ENCODE measurements at places on chromosomes 7 and 10.

DNA sequence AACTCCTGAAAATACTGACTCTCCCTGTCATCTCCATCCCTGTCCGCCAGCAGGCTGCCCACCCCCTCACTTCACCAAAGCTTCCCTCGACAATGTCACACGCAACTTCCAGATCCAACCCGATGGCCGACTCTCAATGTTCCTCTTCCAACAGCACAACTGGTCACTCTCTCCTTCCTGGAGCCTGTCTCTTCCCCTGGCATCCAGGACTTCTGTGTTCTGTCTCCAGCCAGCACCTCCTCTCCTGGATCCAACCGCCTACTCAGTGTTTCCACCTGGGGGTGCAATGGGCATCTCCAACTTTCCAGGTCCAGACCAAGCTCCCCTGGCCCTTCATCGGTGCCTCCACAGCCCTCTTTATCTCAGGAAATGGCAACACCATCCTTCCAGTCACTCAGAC lies 8.6 kb downstream of the CPA5 start:
- DNase-seq = no peak

- DNase-seq = no peak
Measured at GRCh38 chr10:20949967-20950366, 52.9 kb upstream of the NEBL start.

GRCh38 chr7:26417911-26418413 lies 126.3 kb downstream of the SNX10 start:
- DNase-seq = no peak

DNA sequence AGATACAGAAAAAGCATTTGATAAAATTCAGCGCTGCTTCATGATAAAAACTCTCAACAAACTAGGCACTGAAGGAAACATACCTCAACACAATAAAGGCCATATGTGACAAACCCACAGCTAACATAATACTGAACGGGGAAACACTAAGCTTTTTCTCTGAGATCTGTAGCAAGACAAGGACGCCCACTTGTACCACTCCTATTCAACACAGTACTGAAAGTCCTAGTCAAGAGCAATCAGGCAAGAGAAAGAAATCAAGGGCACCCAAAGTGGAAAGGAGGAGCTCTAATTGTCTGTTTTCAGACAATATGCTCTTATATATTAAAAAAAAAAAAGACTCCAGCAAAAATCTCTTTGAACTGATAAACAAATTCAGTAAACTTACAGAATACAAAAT lies 13.3 kb downstream of the DIP2C start:
- DNase-seq = no peak

GRCh38 chr7:13115855-13116254 lies 428.4 kb downstream of the ARL4A start:
- no peak for DNase-seq

DNA sequence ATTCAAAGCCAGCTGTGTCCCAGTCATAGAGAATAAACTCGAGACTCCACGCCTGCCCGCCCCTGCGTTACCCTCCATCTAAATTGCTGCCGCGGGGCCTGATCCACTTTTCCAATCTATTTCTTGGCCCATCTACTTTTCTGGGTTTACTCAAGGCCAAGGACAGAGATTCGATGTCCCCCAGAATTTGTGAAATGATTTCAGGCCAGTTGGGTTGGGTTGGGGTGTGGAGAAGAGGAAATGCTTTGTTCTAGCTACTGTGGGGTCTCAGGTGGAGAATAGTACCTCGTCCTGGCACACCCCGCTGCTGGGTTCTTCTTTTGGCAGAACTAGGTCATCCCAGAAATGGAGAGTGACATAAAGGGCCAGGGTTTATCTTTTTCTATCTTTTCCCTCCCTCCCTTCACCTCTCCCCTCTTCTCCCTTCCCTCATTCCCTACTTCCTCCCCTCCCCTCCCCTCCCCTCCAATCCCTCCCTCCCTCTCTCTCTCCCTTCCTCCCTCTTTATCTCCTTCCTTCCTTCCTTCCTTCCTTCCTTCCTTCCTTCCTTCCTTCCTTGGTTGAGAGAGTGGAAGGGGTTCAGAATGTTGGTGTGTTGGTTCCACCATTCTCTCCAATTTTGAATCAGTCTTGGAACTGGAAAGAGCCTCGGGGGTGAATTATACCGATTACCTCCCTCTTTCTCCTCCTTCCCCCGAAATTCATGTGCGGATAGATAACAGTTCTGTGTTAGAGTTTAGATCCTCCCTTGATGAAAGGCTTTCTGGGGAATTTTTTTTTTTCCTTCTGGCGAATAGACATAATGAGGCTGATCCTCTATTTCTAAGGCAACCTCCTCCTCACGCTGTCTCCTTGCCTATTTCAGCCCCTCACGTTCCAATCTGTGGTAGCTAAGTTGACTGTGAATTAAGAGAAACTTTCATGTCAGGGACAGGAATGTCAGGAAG lies 1.2 kb upstream of the TMEM229A start:
- DNase-seq = no peak

- peak; percentile 45 for DNase-seq
Measured at GRCh38 chr7:131501930-131502685, 54.3 kb downstream of the PODXL start.

DNA sequence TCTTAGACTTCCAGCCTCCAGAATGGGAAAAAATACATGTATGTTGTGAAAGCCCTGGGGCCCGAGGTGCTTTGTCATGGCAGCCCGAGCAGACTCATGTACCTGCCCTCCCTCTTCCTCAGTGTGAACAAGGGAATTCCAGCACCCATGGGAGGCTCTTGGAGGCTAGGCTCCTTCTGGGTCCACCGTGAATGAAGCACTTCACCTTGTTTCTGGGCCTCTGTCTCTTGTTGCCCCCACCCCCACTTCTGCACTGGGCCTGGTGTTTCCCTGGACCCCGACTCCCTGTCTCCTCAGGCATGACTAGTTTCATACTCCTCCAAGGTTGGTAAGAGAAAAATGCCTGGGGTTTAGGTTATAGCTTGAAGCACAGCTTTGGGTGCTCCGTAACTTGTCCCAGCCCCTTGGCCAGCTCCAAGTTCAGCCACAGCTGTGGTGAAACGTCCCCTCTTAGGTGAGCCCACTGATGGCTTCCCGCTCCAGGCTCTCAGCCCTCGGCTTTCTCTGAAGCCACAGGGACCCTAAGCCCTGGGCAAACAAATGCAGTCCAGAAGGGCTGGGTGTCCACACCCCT lies 30.2 kb upstream of the ARHGAP22 start:
- no peak for DNase-seq

- no peak for DNase-seq
Measured at GRCh38 chr7:101441890-101442289, 79.2 kb downstream of the COL26A1 start.

GRCh38 chr7:91826377-91826776 lies 54.1 kb downstream of the MTERF1 start:
- no peak for DNase-seq

DNA sequence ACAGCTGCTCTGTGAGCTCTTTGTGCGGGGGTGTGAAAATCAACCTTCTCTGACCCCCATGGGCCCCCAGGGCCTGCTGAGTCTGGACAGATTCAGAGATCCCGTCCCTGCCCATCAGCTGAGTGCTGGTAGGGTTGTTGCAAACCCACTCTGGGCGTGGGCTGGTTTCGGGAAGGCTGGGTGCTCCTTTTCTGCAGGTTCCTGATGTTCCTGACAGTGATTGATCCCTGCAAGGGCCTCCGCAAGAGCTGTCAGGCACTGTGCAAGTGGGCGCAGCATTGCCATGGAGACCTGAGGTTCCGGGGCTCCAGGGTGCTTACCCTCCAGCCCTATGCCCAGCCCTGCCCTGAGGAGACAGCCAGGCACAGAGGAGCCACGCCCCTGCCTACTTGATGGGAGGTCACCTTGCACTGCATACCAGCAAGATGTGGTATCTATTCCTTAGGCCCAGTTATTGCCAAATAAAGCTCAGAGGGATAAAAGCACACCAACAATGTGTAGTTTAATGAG lies 44.3 kb upstream of the INPP5A start:
- DNase-seq = no peak

- no peak for DNase-seq
Measured at GRCh38 chr7:94848992-94849576, 58.3 kb upstream of the PPP1R9A start.

DNA sequence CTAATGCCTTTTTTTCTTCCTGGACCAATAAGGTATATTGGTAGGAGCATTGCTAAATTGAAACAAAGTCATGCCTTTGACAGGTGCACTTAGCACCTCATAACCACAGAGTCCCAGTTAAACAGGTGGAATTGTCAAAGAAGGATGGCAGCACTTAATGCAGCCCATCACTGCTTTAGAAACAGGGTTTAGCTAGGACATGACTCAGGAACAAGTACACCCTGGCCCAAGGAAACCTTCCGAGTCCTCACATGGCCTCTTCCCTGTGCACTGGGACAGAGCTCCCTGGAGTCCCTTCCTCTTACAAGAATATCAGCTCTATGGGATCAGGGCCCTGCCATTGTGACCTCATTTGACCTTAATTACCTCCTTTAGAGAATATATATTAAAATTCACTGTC lies 382.7 kb downstream of the EXOC4 start:
- no peak for DNase-seq

GRCh38 chr10:72087969-72088888 lies at the start of gene SPOCK2:
SPOCK2 (minus strand) TSS chr10:72088551; CDS start chr10:72088328, 223 bp downstream.
- DNase-seq = no peak

DNA sequence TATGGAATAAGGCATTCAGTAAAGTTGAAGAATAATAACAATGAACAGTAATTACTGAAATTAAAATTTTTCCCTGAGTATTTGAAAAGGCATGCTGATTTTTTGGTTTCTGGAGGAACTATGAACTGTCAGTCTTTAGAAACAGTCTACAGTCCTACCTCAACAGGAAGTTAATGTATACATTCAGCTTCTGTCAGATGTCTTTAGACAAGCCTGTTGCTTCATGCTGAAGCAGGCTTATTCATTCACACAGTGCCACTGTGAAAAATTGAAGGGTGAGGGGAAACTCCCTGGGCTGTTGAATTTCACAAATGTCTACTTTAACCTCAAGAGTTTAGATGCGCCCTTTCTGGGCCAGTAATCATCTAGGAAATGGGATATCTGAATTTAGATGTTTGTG lies 3.5 kb downstream of the NRF1 start:
- DNase-seq = no peak

DNA sequence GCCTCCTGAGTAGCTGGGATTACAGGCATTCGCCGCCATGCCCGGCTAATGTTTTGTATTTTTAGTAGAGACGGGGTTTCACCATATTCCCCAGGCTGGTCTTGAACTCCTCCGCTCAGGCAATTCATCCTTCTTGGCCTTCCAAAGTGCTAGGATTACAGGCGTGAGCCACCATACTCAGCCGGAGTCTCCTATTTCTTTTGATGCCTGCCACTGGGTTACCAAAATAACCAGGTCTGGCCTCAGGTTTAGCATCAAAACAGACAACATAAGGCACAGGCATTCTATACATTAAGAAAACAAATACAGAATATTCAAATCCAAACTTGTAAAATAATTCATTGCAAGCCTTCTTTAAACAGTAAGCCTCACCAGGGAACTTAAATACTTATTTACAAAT lies 289.8 kb upstream of the IMMP2L start:
- DNase-seq = no peak

GRCh38 chr10:92108120-92108519 lies 182.8 kb downstream of the CPEB3 start:
- DNase-seq = no peak

DNA sequence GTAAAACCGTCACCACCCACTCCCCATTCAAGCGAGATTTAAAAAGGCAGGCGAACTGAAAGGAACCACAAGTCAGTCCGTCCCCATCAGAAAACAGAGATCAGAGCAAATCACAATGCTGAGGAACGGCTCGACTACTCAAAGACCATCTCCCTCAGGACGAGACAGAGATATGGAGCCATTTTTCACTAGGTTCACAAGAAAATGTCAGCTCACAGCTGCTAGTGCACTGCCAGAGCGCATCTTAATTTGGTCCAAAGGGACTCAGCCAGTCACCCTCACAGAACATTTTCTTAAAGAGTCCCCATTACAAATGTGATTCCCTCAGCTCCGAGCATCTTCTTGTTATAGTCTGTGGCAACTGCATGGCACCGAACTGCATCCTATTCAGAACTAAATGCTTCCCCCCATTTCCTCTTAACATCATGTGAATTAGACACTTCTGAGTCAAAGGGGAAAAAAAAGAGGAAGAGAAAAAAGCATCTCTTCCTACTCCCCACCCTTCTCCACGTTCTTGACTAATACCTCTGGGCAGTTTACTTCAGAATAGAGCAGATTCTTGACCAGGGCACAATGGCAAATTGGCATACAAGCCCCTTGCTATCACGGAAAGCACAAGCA lies 683.9 kb downstream of the MAGI2 start:
- no peak for DNase-seq

DNA sequence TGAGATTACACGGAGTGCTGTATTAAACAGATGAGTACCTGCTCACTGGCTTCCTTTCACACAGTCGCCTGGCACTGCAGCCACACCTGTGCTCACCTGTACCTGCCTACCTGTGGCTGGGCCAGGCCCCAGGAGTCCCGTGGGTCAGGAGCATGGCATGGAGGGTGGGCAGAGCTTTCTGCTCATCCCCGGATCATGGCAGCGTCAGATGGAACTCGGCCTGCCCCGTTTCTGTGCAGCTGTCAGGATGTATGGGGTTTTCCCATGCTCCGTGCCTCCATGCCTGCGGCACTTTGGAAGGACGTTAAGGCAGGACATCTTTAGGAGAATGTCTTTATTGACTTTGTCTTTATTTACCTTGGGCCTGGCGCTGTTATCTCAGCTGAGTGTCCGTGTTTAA lies 112.2 kb downstream of the MGMT start:
- DNase-seq = no peak

DNA sequence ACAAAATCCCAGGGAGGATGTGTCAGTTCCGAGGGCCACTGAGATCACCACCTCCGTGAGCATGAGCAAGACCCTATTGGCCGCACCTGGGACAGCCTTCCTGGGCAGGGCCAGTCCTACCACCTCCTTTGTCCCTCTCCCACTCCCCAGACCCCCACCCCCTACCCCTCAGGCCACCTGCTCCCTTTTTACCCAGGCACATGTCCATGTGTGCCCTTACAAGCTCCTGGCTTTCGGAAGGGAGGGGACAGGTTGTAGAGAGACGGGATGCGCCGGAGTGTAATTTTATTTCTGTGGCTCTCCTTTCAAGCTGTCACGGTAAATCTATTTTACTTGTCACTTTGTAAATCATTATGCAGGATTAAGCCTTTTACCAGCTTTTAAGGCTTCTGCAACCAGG lies 20.9 kb downstream of the ZMIZ1 start:
- no peak for DNase-seq

GRCh38 chr7:4202154-4202736 lies 479.9 kb upstream of the FOXK1 start:
- no peak for DNase-seq

- DNase-seq = no peak
Measured at GRCh38 chr7:100485471-100485876, 1.7 kb downstream of the NYAP1 start.

GRCh38 chr10:129683519-129683918 lies 216.5 kb downstream of the MGMT start:
- no peak for DNase-seq
